ENCODE measurements at places on chromosomes 6 and 20. TPM values are rescaled to one million over a fixed set of nuclear protein-coding genes. Genes with fewer than 3 reads are reported as not detected.

DNA sequence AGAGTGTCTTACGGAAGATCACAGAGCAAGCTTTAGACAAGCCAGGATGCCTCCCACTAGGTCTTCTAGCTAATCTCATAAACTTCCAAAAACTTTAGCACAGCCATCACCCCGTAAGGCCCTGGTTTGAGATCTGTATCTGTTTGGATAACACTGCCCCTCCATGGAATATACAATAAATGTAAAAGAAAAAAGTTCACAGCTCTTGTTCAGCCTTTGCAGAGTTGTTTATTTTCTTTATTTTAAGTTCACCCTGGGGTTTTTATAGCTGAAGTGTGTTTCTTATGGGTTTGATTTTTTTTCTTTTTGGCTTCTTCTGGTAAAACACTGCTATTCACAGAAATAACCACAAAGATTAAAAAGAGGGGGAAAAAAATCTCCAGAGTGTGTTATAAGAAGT, 125.6 kb downstream of the EYA2 start:
- DNase-seq: no peak

- no peak for DNase-seq
Measured at GRCh38 chr6:140599916-140600315, 1225.5 kb upstream of the CITED2 start.

GRCh38 chr6:167791780-167792478, 34.8 kb upstream of the AFDN start:
- DNase-seq: no peak

- no peak for DNase-seq
Measured at GRCh38 chr6:108106261-108106660, 31.7 kb upstream of the OSTM1 start.

The PHF3 gene
- total RNA-seq: 67.1 TPM

- DNase-seq: no peak
Measured at GRCh38 chr20:11496380-11496779, 421.3 kb upstream of the BTBD3 start.

The WFDC10B gene
- not detected for total RNA-seq

GRCh38 chr6:33730611-33731010, 16.1 kb downstream of the IP6K3 start:
- no peak for DNase-seq

The MUC22 gene
- not detected for total RNA-seq

GRCh38 chr20:44495802-44496481, 20.3 kb downstream of the TTPAL start:
- no peak for DNase-seq

The OR2H1 gene
- not detected for total RNA-seq

The RSPO4 gene
- total RNA-seq: 8.9 TPM

The PRDM1 gene
- 1.9 TPM for total RNA-seq

GRCh38 chr20:25453035-25453810, 45.8 kb downstream of the GINS1 start:
- DNase-seq: no peak

- DNase-seq: no peak
Measured at GRCh38 chr6:44253307-44254101, 3.8 kb downstream of the SLC35B2 start.

DNA sequence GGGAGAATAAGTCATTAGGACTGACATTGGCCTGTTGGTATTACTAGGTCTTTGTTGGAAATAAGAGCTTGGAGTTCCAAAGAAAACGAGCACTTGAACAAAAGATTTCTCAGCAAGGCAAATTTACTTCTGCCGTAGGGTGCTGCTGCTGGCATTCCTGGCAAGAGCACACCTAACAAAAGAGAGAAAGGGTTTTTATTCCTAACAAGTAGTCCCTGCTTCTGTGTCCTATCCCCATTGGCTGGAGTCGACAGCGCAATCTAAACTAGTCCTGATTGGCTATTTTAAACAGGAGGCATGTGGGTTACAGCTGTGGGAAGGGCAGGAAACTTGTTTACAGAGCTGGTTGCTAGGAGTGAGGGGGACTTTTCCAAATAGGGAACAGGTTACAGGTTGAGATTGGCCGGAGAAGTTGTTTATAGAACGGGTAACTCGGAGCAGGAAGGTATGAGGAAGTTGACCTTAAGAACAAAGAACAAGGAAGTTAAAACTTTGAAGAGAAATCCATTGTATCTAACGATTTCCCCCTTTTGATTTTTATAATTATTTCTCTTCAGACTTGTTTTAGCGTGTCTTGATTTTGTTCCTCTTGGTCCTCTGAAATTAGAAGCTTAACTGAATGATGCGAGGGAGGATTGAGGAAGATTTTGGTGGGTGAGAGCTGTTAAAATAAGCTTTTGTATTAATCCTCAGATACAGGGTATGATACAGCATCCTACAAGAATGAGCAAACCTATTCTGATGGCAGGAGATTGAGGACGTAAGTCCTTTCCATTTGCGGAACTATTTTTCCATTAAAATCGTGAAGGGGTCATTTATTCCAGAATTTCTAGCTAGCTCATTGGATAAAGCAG, 3.4 kb upstream of the ZNFX1 start:
- no peak for DNase-seq

The ULBP1 gene
- 0.11 TPM for total RNA-seq

- DNase-seq: peak; percentile 18
Measured at GRCh38 chr6:136549300-136550044, 750 bp downstream of the MAP7 start.

DNA sequence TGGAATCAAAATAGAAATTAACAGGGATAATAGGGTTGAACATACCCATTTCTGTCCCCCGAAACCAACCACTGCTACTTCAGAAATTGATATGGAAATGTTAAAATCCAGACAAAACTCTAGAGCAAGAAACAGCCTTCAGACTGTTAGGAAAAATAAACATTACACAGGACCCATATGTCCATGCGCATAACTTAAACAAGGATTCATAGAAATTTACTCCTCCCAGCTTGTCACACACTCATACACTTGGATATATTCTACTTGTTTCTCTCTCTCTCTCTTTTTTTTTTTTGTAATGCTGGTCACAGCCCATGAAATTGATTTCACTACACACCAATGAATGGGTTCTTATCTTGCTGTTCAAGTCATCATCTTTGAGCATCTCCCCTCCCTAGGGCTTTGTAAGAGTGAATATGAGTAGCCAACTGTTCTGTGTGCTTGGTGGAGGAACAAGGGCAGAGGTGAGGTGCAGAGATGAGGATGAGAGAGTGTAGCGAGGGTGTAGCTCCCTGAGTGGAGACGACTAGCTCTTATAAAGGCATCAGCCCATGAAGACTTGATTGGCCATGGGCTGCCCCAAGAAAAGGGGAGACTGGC, 61.8 kb upstream of the MLN start:
- no peak for DNase-seq

GRCh38 chr20:19254956-19255355, 42.5 kb downstream of the SLC24A3 start:
- DNase-seq: no peak

The CST11 gene
- not detected for total RNA-seq

The TAGAP gene
- total RNA-seq: 0.32 TPM

GRCh38 chr20:6993011-6993410, 225.5 kb downstream of the BMP2 start:
- no peak for DNase-seq

DNA sequence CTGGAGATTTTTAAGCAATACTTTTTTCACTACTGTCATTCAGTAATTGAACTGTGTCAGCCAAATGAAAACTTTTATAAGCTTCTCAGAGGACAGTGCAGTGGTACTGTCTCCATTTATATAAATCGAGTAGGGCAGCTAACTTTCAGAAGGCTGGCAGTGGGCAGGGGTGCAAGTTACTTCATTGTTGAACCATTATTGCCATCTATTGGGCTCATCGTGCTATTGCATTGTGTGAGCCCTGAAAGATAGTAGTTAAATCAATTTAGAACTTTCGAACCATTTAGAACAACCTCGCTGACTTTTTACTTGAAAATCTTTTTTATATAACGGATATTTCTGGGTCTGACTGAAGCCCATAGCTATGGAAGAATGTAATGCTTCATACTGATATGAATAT, 347.8 kb upstream of the PLCB4 start:
- no peak for DNase-seq

DNA sequence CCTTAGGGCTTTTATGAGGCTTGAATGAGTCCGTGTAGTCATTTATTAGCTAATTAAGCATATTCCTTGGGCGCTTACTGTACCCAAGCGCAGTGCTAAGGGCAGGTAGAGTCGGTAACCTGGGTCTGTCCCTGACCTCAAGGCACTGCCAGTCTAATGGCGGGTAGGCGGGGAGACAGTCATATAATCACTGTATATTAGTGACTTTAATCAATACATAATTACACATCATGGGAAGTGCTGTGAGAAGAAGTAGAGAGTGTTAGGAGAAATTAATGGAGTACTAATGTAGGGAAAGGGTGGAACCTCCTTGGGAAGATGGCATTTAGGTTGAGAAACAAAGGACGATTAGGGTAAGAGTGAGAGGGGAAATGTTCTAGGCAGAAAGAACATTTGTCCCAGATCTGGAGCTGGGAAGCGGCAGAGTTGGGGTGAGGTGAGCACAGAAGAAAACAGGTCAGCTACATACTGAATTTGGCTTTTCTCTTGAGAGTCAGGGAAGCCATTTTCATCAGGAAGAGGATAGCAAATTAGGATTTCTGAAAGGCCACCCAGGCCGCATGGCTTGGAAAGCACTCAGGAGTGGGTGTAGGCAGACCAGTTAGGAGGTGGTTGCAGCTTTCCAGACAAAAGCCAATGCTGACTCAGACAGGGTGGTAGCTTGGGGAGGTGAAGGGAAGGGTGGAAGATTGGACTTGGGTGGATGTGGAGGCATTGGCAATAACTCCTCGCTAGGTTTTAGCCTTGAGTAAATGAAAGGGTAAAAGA, 954 bp upstream of the BLCAP start:
- DNase-seq: no peak

DNA sequence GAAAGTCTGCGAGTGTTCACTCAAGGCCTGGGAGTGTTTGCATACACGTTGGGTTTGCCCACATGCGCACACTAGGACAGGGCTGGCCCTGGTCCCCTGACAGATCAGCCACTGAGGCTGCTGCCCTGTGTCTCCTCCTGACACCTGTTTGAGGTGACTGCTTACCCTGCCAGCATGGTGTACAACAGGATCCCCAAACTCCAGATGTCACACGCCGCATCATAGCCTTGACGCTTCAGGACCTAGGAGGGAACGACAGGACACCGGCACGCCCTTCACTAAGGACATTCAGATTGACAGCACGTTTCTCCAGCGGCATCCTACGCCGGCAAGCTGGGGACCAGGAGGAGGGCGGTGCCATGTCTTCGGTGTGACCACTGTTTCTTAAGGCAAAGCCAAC, 37.0 kb upstream of the MPC1 start:
- DNase-seq: no peak

Data from mesothelial cell of epicardium (in vitro differentiated cells).